ENCODE measurements at places on chromosomes 16 and 17.

GRCh38 chr16:23922406-23922805 lies 86.6 kb downstream of the PRKCB start:
- DNase-seq = no peak

DNA sequence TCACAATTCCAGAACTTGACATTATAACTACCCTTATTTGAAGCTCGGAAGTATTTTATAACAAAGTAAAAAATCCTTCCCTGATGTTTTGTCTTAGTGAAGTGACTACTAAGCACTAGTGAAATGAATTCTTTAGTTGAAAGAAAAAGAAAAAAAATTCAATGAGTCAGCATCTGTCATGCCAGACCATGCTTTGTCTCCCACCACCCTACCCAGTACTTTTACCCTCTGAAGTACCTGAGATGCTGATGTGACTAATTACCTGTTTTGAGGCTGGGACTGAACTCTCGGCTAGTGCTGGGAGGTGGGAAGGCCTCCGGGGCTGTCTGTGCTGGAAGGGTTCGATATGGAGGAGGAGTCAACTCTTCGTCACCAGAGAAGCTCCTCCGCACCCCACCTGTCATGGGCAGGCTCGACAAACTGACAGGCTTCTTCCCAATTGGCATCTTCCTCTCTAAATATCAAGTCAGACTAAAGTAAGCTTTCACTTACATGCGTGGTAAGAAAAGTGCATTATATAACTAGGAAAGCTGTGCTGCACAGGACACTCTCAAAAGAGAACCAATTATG lies 19.6 kb downstream of the NME2 start:
- no peak for DNase-seq

DNA sequence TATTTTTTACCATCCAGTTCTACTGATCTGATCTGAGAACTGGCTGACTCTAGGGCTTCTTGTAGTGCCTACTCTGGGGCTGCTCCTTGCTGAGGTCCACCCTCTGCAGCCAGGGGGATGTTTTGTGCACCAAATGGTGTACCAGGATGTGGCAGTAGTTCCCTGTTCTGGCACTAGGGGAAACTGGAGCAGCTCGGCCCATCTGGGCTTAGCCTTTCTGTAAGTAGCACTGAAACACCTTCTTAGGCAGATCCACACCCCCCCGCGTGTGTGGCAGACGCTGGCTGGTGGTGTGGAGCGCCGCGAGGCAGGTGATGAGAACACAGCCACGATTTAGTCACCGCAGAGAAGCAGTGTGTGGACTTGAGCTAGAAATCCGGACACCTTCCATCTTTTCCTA lies 17.0 kb downstream of the DUSP14 start:
- no peak for DNase-seq

GRCh38 chr17:59413014-59413766 lies 81.7 kb downstream of the YPEL2 start:
- DNase-seq = no peak
